ENCODE measurements at places on chromosomes 7 and 10.

DNA sequence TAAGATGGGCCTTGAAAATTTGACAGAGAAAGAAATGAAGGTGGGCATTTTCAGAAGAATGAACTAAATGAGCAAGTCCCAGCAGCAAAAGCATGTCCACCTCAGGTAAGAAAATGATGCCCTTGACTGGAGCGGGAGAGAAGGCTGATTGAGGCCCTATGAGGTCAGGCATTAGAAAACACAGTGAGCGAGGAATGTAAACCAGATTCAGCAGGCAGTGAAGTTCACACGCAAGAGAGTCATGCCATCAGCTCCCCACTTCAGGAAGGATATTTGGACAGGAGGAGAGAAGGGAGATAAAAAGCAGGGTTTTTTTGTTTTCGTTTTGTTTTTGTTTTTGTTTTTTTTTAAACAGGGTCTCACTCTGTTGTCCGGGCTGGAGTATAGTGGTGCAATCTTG lies 166.4 kb downstream of the PPP1R17 start:
- no peak for DNase-seq

GRCh38 chr7:28666154-28666553 lies 253.8 kb downstream of the CREB5 start:
- DNase-seq: no peak

DNA sequence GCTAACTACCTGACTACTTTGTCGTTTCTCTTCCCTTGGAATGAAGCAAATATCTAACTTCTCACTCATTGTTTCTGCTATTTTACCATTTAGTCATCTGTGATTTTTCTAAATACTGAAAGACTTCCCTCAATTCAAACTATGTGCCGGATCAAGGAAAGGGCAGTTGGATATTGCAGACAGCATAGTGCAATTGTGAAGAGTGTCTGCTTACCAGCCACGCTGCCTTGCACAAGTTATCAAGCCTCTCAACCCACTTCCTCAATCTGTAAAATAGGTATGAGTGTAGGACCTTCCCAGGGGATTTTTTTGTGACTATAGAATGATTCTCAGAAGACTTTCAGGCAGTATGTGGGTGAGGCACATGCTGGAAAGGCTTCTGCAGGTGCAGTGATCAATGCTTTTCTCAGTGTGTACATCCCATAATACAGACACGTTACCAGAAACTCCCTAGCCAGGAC lies 54.3 kb downstream of the EGFR start:
- DNase-seq: no peak

DNA sequence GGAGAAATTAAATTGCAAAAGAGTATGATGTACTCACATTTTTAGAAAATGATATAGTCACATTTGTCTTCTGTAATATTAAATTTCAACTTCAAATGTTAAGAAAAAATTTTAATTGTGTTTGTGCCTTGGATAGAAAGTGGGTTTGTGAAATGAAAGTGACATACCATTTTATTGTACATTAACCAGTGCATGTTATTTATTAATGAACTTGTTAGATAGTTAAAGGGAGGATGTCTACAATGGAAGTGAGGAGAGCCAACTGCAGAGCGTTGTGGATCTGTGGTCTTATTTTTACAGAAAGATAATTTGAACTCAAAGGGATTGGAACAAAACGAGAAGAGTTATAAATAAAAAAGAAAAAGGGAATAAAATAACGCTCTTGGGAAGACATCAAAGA lies 291.7 kb downstream of the ARL4A start:
- no peak for DNase-seq

DNA sequence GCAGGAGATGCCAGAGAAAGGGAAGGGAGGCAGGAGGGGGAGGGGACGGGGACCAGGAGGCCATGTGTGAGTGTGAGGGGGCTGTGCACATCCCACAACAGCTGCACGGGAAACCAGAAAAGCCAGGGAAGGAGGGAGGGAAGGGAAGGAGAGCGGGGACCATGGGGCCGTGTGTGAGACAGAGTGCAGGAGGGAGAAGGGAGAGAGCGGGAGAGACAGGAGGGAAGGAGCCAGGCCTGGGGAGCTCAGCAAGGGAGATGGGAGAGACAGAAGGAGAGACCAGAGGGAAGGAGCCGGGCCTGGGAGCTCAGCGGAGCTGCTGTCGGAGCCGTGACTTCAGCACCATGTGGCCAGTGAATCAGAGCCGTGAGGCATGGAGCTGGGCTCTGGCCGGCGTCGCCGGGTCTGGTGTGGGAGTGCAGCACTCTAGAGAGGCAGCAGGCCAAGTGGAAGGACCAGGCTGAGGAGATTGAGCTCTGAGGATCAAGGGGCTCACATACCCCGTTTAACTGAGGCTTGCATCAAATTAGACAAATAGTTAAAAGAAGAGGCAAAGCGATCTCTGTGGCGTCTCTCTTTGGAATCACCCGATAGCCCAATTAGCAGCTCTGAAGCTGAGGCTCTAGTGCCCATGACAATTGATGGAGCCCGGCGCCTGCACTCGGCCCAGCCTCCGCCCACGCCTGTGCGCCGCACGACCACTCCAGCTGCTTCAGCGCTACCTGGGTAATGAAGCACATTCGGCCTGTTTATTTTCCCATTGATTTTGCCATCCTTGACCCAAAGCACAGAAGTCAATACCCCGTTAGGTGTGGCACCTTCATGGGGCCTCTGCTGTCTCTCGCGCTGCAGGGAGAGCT lies 150.4 kb downstream of the MAD1L1 start:
- DNase-seq: no peak

GRCh38 chr10:63173468-63174232 lies 40.5 kb downstream of the NRBF2 start:
- DNase-seq: no peak

DNA sequence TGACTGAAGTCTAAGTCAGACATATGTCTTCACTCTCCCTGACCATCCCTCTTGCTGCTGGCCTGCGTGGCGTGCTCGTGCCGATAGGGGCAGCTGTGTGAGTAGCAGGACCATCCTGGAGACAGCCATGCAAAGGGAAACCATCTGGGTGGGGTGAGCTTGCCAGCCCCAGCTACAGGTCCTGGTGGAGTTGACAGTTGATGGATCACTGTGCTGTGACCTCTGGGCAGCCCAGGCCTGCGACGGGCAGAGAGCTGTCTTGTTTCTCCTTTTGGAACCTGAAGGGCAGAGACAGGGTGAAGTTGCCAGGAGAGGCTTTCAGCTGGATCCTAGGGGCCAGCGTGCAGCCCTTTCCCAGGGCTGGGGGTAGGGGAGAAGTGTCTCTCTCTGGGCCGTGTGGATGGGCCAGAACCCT lies 44.7 kb downstream of the GRK5 start:
- no peak for DNase-seq

GRCh38 chr10:99345350-99345749 lies 16.2 kb downstream of the CNNM1 start:
- no peak for DNase-seq

DNA sequence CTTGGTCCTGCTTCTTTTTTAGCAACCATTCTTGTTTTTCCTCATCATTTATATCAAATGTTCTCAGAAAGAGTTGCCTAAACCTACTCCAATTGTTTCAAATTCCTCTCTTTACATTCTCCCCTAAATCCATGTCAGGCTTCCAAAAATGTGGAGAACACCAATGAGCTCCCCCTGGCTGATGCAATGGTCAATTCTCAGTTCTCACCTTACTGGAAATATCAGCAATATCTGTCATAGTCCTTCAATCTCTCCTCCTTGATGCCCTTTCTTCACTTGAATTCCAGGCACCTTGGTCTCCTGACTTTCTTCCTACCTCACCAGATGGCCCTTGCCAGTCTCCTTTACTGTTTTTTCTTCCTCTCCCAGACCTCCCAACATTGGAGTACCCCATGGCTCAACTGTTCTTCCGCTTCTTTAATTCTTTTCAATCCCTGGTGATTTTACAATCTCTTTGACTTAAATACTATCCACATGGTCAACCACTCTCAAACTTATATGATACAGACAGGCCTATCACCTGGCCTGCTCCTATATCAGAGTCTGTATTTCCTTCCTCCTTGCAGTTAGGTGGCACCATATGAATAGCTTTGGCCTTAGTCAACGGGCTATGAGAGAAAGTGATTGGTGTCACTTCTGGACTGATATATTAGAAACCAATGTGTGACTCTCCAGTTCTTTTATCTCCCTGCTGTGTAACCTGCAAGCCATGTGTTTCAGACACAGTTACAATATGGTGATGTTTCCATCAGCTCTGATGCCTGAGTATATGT lies 47.4 kb upstream of the CAV2 start:
- DNase-seq: no peak

GRCh38 chr10:3411044-3411443 lies 238.5 kb upstream of the PITRM1 start:
- DNase-seq: no peak

- no peak for DNase-seq
Measured at GRCh38 chr7:116455499-116455898, 44.0 kb upstream of the CAV2 start.

GRCh38 chr7:123681561-123681960 lies 25.9 kb downstream of the LMOD2 start:
- DNase-seq: no peak

DNA sequence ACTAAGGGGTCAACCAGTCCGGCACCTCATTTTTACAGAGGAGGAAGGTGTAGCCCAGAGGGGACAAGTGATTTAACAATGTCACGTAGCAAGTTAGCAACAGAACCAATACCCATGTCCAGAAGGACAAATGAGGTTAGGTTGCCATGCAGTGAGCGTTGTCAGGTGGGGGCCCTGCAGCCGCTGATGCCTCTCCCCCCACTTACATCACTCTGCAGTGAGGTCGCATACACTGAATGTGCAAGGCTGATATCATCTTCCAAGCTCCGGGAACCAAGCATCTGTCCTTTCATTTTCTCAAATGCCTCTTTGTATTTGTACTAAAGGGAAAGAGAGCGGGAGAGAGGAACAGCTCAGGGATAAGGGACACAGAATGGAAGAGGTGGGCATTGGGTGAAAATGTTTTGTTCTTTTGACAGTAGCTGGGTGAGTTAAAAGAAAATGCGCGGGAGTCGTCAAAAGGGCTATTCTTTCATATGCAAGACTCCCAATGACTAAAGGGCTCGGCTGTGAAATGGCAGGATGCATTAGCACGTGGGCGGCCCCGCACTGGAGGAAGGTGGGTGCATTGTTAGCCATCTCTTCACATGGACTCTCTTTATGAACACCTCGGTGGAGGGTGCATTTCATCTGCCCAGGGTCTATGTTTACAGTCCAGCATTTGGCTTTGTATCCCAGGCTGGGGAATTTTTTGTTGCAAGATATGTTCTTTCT lies 49.7 kb downstream of the NRAP start:
- DNase-seq: no peak

DNA sequence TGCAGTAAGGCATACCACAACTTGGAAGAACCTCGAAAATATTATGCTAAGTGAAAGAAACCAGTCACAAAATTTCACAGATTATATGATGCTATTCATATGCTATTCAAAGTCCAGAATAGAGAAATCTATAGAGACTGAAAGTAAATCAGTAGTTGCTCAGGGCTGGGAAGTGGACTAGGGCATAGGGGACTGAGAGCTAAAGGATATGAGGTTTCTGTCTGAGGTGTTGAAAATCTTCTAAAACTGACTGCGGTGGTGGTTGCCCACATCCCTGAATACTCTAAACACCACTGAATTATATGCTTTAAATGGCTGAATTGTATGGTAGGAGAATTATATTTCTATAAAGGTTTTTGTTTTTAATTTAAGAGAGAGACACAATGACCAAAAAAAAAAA lies 161.3 kb downstream of the ELAPOR2 start:
- DNase-seq: no peak

GRCh38 chr7:96495751-96496216 lies 173.9 kb upstream of the SLC25A13 start:
- DNase-seq: no peak

DNA sequence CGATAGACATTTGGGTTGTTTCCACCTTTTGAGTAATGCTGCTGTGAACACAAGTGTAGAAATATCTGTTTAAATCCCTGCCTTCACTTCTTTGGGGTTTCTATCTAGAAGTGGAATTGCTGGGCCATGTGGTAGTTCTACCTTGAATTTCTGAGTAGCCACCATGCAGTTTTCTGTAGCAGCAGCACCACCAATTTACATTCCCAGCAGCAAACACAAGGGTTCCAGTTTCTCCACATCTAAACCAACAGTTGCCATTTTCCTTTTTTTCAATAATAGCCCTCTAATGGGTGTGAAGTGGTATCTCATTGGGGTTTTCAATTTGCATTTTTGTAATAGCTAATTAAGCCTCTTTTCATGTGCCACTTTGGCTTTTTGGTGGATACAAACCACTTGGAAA lies 209.8 kb downstream of the CCDC3 start:
- no peak for DNase-seq

GRCh38 chr10:63265222-63265617 lies 132.1 kb downstream of the NRBF2 start:
- DNase-seq: no peak

- no peak for DNase-seq
Measured at GRCh38 chr7:155954550-155955366, 142.5 kb upstream of the SHH start.

DNA sequence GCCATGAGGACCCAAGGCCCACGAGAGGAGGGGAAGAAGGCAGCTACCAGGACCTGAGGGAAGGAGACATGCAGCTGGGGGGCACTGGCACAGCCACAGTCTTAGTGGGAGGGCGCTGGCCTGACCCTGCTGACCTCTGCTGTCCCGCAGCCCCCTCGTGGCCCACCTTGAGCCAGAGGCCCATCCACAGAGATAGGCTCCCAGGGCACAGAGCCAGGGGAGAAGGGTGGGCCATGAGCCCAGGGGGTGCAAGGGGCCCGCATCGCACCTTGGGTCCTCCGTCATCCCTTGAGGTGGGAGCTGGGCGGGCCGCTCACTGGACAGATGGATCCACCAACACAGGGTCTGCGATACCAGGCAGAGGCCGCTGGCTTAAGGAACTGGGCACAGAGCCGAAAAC lies 387.7 kb upstream of the PFKP start:
- no peak for DNase-seq

- no peak for DNase-seq
Measured at GRCh38 chr10:96090463-96090800, 39.7 kb upstream of the ZNF518A start.

GRCh38 chr7:45021604-45022296 lies 21.7 kb downstream of the CCM2 start:
- DNase-seq: no peak

- no peak for DNase-seq
Measured at GRCh38 chr10:21336476-21337170, 188.9 kb downstream of the SKIDA1 start.

GRCh38 chr7:137408126-137408525 lies 64.6 kb upstream of the PTN start:
- DNase-seq: no peak

- DNase-seq: peak; percentile 75
Measured at GRCh38 chr10:87761892-87762291, 56.1 kb downstream of the ATAD1 start.

DNA sequence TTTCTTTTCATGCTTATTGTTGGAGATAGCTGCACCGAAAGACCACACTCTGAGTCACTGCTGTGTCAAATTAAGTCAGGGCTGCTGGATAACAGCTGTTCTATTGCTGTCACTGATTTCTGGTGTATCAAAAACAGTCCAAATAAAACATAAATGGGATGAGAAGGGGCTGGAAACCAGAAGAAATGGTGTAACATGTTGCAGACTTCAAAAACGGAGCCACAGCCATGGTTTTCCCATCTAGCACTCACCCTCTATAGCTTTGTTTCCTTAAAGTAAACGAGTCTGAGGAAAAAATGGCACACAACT lies 103.3 kb upstream of the DIP2C start:
- no peak for DNase-seq

- no peak for DNase-seq
Measured at GRCh38 chr10:70380350-70381135, 1.9 kb downstream of the LRRC20 start.
